ENCODE measurements at places on chromosomes 6 and 20.
A peak's percentile ranks its signal among the peaks of the same experiment; 100 is the strongest.

DNA sequence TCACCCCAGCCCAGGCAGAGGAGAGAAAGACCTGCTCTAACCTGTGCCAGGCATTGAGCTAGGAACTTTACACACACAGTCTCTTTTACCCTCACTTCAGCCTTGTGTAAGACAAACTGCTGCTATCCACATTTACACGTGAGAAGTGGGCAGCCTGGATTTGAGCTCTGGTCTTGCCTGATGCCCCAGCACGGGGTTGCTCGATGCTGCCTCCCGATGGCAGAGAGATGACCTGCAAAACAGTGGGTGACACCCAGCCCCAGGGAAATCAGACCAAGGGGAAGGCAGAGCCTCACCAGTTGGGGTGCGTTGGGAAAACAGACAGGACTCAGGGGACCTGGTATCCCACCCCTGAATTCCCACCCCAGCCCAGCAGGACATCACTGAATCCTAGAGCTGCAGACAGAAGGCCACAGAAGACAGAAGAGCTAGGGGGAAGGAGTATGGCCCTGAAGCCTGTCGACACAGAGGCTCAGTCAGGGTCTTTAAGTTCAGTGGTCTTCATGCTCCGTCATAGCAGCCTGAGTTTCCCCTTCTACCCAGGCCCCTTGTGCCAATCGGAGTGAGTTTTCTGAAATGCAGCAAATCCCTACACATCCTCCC lies 990 bp downstream of the BPI start:
- peak; percentile 9 for DNase-seq

DNA sequence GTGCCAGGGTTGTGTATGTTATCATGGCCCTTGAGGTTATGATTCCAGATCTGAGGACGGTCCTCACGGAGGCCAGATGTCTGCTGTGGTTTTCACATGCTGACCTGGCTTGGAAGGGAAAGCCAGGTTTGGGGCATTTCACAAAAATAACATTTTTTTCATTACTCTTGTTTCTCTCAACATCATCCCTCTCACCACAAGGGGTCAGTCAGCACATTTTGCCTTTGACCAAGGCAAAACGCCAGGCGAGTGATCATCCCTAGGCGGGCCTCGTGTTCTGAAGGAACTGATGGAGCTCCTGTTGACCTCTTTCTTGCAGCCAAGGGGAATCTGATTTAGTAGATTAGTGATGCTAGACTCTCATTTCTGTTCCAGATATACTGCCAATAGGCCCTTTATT lies 133.5 kb downstream of the TBC1D7 start:
- no peak for DNase-seq

GRCh38 chr6:48610846-48611245 lies 499.8 kb upstream of the PTCHD4 start:
- no peak for DNase-seq

DNA sequence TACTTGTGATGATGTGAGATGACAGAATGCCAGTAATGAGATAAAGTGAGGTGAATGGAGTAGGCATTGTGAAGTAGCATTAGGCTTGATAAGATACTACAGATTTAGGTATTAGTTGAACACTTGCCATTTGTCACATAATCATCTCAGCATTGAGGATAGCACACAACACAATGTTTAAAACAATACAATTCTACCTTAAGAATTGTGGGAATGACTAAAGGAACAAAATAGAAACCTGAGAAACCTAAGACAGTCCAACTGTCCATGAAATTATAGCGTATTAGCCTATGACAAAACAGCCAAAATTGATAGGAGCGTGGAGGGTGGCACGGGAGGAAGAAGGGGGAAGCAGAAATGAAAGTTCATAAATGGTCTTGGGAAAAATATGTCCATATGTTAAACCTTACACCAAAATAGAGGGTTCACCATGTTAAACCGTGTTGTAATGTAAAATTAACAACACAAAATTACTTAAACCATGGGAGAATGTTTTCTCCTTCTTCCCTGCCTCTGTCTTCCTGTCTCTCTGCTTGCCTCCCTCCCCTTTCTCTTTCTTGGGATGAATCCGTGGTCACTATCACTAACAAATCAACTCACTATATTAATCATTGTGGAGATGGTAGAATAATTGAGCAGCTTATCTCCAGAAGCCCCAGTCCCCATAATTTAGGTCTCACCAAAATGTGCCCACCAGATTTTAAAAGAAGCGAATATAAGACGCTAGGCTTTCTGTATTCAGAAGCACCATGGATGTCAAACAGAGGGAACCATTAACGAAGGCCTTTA lies 33.0 kb upstream of the HFE start:
- no peak for DNase-seq

- DNase-seq: no peak
Measured at GRCh38 chr20:3885715-3886114, 3.5 kb upstream of the PANK2 start.

GRCh38 chr6:5433324-5433723 lies 172.0 kb downstream of the FARS2 start:
- no peak for DNase-seq

- DNase-seq: no peak
Measured at GRCh38 chr6:161171207-161171606, 102.7 kb downstream of the AGPAT4 start.

DNA sequence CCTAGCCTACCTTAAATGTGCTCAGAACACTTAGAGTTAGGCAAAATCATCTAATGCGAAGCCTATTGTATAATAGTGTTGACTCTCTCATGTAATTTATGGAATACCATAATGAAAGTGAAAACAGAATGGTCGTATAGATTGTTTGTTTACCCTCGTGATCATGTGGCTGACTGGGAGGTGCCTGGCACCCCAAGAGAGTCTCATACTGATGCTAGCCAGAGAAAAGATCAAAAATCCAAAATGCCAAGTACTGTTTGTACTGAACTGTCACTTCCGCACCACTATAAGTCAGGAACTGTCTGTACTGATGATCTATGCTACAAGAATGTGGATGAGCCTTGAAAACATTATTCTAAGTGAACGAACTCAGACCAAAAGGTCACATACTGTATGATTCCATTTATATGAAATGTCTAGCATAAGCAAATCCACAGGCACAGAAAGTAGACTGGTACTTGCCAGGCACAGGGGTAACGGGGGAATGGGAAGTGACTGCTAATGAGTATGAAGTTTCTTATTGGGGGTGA lies 22.4 kb downstream of the ZMYND8 start:
- DNase-seq: no peak

- no peak for DNase-seq
Measured at GRCh38 chr6:40717411-40718057, 130.4 kb upstream of the LRFN2 start.

DNA sequence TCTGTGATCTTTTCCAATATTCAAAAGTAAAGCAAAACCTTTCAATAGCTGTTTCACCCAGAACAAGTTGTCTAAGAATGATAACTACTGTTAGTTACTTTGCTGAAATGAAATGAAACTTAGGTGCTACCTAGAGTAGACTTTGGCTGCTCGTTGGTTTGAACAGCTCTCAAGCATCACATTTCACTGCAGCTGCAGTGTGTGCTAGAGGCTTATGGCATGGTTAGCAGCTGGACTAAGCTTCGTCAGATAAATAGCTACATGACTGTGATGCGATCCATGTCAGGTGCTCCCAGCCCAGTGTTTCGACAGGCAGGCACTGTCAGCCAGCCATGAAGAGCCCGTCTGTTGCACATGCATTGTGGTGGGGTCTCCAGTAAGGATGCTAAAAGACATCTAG lies 201.1 kb downstream of the TFAP2B start:
- no peak for DNase-seq

DNA sequence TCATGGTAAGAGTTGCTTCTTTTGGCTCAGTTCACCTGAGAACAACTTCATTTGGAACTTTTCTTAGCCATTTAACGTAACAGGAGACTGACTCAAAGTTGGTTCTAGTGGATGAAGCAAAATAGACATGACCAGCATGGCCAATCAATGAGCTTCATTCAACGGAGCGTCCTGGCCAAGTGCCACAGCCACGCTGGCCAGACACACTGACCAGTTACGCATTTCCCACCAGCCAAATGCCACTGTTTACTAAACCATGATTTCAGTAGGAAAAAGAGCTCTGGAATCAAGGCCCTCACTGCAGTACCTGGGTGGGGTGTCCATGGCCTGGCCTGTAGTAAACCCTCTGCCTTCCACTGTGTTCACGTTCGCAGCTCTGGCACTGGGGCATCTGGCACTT lies 80.4 kb downstream of the POPDC3 start:
- no peak for DNase-seq

DNA sequence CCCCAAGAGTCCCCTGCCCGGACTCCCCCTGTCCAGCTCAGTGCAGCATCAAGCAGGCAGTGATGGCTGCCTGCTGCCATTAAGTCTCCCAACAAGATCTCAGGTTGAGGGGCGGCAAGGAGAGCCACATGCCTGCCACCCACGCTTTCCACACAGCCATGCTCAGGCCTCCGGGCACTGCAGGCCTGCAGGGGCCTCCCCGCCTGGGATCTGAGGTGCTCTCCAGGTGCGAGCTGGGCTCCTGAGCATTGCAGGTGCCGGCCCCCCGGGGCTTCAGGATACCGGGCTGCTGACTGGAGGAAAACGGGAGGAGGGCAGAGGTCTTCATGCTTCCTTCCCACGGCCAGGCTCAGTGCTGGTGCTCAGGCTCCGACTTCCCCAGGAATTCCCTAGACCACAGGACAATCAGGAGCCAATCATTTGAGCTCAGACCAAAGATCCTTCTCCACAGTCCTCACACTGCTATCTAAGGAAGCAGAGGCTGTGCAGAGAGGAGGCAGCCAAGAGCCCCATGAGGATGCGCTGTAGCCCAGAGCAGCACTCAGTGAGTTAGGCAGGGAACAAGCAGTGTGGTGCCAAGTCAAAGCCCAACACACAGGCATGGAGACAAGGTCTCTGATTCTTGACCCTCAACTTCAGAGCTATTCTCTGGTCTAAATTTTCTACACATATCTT lies 52.7 kb downstream of the PYGB start:
- DNase-seq: no peak

DNA sequence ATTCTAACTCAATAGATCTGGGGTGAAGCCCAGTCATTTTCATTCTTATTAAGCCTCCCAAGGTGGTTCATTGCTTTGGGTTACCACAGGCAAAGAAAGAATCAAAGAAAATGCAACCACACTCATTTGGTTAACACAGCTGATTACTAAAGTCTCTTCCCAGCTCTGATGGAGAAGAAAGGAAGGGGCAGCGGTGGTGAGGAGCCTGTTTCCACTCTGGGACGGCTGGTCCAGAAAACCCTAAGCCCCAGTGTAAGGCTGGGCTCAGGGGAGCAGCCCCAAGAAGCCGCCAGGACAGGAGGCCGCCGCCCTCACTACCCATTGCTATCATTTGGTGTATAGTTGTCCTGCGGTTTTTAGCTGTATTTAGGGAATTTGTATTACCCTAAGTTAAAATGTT lies 226.9 kb downstream of the CD83 start:
- no peak for DNase-seq

DNA sequence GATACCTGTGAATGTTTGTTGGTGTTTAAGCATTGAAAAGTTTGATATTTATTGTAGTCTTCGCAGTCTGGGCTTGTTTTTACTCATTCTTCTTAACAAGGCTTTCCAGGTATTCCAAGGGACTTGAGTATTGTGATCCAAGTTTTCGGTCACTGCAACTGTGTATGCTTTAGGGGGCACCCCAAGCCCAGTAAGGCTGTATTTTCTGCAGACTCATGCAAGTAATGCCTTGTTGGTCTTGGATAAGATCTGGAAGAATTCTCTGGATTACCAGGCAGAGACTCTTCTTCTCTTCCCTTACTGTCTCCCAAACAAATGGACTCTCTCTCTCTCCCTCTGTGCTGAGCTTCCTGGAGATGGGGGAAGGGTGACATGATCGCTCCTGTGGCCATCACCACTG lies 82.1 kb downstream of the RFPL4B start:
- DNase-seq: no peak

DNA sequence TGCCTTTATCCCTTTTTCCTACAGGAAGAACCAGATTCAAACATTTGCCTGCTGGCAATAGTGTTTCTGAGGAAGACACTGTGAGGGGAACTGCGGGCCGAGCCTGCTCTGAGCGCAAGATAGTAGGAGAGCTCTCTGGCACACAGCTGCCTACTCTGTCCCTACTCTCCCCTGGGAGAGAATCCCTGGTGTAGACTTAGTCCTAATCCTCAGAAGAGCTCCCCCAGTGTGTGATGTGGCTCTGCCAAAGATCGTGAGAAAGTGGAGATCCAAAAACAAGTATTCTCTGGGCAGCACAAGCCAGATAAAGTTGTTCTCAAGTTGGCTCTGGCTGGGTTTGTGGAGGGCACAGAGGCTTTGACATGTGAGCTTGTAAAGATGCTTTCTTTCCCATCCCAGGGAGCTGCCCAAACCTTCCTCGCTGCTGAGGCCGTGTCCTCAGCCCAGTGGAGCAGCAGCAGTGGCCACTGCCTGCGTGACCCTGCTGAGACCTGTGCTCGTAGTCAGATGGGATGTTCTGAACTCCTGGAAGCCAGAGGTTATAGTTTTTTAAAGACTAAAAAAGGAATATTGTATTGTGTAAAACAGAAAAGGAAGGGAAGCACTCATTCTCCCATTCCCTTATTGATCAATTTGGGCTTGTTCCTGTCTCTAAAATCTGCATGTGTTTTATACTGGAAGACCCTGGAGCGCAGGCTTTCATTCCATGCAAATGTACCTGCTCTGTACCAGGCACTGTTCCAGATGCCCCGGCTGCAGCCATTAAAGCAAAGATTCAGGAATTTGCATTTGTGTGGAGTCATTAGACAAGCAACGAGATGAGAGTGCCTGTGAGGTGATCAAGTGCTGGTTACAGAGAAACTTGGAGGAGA lies 30.7 kb downstream of the PNLDC1 start:
- DNase-seq: no peak

GRCh38 chr6:107657755-107658461 lies 166.2 kb downstream of the SCML4 start:
- peak; percentile 11 for DNase-seq

DNA sequence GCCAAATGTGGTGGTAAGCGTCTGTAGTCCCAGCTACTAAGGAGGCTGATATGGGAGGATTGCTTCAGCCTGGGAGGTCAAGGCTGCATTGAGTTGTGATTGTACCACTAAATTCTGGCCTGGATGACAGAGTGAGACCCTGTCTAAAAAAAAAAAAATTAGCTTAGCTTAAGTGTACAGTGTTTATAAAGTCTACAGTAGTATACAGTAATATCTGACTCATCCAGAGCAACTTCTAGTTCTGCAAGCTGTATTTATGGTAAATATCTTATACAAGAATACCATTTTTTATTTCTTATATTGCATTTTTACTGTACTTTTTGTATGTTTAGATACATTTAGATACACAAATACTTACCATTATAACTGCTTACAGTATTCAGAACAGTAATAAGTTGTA lies 58.1 kb downstream of the UQCC1 start:
- DNase-seq: no peak

Measured in activated CD4-positive, alpha-beta T cell treated with anti-CD3 and anti-CD28 coated beads for 24 hours (primary cell).